ENCODE measurements at places on chromosomes 2 and 18.

- no peak for DNase-seq
Observed at GRCh38 chr18:78624646-78625279, 354.9 kb upstream of the SALL3 start.

DNA sequence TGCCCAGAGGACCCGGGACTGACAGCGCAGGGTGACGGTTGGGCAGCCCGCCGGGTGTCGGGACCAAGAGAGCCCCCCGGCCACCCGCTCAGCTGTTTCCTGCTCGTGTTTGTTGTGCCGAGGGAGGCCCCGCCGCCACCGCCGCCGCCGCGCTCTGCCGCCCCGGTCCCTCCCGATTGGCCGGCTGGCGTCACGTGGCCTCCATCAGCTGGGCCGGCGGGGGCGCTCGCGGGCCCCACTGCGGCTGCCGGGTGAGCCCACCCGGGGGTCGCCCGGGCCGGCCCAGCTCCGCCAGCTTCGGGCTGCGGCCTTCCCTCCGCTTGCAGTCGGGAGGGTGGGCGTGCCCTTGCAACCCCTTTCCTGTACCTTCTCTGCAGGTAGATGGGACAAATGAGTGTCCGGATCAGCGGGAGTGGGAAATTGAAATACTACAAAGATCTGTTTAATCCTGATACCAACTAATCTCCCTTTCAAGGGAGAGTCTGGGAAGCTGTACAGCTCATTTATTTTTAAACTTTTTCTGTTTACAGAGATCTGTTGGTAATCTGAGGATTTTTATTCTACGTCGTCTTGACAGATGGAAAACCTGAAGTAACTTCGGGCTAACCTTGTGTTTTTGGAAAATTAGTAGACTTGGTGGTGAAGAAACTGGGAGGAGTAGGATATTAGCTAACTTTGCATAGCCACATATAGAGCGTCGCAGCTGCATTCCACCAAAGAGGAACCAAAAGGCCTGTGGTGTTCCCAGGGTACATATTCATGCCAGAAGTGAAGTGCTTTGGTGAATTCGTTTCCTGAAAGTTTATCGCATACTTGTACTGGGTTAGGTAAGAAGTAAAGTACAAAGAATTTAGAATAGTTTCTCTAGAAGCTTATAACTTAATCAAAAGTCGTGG is 1.2 kb downstream of the YPEL5 start:
- peak; percentile 47 for DNase-seq

DNA sequence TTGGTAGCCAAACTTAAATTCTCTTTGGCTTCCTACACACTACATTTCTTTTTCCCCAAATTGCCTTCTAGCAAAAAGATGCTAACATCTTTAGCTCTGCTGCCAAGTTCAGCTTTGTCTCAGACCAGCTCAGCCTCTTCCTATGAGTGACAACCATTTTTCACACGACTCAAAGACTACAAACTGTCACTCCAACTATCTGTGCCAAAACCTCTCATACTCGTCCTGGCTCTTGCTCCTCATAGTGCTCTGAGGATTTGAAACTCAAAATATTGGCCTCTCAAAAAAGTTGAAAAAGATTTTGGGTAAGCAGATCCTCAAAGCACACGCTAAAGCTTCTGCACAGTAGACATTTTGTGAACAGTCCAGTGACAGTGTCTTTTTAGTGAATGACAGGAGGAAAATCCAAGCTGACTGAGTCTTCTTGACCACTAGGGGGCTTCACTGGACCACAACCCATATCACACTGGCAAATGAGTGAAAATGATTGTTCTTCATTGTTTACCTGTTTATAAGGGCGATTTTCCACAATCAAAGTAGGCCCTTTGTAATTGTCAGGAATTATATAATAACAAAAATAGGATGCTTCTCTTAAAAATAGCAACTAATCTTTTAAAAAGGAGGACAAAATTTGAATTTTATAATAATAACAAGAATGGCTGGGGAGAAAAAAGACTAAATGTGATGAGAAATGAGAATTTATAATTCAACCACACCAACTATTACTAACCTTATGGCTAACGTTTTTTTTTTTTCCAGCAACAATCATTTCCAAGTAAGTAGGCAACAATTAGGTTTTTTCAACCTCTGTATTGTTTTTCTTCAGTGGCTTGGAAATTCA is 85.5 kb upstream of the PGAP1 start:
- DNase-seq: peak; percentile 28

DNA sequence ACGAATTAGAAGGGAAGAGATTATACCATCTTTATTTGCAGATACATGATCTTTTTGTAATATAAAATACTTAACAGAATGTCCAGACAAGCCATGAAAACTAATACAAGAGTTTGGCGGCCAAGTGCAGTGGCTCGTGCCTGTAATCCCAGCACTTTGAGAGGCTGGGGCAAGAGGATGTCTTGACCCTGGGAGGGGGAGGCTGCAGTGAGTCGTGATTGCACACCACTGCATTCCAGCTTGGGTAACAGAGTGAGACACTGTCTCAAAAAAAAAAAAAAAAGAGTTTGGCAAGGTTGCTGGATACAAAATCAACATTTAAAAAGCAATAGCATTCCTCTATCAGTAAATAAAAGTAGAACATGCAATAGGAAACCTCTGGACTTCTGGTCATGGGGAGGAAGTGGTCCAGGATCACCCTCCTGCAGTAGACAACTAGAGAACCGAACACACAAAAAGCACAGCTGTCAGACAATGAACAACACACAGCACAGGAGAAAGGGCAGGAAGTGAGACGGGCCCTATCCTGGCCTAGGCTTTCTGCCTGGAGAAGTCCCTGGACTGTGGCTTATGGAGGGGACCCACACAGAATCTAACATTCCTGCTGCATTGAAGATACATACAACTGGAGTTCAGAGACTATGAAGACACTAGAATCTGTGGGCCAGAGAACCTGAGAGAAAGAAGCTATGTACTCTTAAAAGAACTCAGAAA is 118.9 kb upstream of the ARL4C start:
- DNase-seq: no peak

DNA sequence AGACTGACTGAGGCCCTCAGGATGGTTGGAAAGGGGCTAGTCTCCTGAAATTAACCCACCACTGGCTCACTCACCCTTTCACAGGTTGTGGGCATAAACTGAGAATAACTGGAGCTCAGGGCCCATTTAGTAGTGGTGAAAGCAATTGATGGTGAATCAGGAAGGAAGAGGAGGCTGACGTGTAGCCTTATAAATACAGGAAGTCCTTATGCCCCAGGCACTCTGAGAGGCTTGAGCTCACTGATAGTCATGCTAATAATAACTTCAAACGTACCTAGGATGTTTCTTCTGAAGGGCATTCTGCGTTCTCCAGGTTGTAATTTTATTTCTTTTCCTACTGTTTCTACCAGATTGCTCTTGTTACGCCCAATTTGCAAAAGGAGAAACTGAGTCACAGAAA is 328.4 kb downstream of the CLIP4 start:
- DNase-seq: peak; percentile 32

GRCh38 chr2:8541636-8542035 is 140.2 kb upstream of the ID2 start:
- no peak for DNase-seq

DNA sequence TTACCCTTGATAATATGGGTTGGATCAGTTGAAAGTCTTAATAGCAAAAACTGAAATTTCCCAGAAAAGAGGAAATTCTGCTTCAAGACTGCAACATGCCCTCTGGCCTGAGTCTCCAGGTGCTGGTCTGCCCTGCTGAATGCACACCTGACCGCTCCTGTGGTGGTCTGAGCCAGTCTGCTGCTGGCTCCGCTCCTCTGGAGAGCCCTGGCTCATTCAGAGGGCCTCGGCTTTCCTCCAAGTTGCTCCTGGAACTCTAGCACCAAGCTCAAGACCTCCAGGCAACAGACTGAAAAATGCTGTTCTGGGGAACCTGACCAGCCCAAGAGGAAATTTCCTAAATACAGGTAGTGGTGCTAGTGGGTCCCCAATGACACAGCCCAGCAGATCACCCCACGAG is 64.8 kb downstream of the DIPK1C start:
- DNase-seq: no peak

GRCh38 chr2:217993817-217994463 is 8.9 kb downstream of the TNS1 start:
- peak; percentile 6 for DNase-seq

GRCh38 chr2:101811226-101812015 is 113.9 kb downstream of the MAP4K4 start:
- no peak for DNase-seq

- no peak for DNase-seq
Observed at GRCh38 chr2:207184348-207184747, 18.6 kb upstream of the KLF7 start.

GRCh38 chr18:77478646-77479442 is 229.2 kb downstream of the GALR1 start:
- peak; percentile 21 for DNase-seq

DNA sequence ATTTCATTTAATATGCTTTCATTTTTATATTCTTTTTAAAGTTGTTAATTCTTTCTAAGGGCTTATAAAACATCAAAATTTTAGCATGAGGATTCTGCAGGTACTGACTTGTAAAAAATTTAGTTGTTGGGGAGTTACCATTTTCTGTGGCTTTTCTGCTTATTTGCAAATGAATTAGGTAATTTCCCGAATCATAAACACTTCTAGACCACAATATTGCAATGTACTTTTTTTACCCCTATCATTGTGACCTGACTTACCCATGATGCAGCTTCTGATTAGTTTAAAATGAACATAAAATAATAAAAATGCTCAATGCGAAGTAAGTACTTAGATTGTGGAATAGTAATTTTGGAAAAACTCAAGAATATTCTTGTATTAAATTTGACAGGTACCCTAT is 11.4 kb downstream of the ARL6IP6 start:
- no peak for DNase-seq

GRCh38 chr2:103445347-103445746 is 683.5 kb downstream of the TMEM182 start:
- DNase-seq: peak; percentile 38

DNA sequence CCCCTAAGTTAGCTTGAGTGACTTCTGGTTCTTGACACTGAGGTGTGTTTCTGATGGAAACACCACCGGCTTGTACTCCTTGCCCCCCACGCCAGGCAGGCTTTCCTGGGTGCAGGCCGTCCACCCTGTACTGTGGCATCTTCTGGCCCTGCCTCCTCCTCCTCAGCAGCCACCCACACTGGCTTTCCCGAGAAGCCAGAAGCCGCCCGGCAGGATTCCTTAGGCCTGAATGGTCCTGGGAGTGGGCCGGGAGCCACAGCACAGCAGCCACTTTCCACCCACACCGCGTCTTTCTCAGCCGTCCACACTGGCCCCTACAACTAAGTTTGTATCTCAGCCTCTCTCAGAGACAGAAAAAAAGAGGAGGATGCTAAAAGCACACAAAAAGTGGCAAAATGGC is 2.1 kb upstream of the HSBP1L1 start:
- no peak for DNase-seq

GRCh38 chr2:112691881-112692281 is 28.9 kb upstream of the NT5DC4 start:
- DNase-seq: no peak

Data from NCI-H1092 treated with DMSO at 0.1 percent for 48 hours (cell line).